ENCODE measurements at places on chromosomes 5 and 9.

DNA sequence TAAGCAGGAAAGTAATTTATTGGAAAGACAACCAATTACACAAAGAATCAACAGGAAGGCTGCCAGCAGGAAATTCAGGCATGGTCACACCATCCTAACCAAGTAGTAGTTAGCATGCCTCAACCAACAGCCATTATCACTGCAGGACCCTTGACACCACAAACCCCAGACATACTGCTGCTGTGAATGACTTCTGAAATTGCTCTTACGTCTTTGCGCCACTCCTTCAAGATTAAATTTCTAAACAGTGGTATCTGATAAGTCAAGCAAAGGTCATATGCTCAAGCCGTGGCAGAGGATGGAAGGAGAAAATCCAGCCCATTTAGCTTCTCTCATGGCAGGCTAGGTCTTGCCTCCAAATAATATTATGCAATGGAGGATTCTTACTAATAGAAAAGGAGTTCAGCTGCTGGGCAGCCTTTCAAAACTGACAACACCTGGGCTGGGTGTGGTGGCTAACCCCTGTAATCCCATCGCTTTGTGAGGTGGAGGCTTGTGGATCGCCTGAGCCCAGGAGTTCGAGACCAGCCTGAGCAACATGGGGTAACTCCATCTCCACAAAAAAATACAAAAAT is 5.0 kb upstream of the PTGER4 start:
- DNase-seq: no peak

- DNase-seq: no peak
These were observed 85.5 kb upstream of the MYO10 start for GRCh38 chr5:17021602-17021932.

- no peak for DNase-seq
These were observed 31.7 kb downstream of the BASP1 start for GRCh38 chr5:17249029-17249634.

GRCh38 chr5:1324719-1325190 is 20.1 kb downstream of the CLPTM1L start:
- DNase-seq: no peak

DNA sequence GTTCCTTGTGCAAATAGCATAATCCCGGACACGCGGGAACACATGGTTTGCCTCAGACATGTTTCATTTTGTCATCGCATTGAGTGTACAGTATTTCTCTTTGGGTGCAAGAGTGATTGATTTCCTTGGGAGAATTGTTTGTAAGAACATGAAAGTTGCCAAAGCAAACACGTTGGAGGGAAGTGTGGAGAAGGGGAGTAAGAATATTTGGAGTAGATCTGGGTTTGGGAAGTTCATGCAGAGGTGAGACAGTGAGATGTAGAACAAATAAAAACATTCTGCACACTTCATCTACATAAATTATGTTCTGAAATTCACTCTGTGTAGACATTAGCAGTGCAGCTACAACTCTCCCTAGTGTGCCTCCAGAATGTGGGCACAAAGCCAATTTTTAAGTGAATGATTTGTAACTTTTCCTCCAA is 24.0 kb downstream of the FOXD1 start:
- no peak for DNase-seq

- DNase-seq: no peak
These were observed 17.1 kb downstream of the TPPP start for GRCh38 chr5:675871-676698.

DNA sequence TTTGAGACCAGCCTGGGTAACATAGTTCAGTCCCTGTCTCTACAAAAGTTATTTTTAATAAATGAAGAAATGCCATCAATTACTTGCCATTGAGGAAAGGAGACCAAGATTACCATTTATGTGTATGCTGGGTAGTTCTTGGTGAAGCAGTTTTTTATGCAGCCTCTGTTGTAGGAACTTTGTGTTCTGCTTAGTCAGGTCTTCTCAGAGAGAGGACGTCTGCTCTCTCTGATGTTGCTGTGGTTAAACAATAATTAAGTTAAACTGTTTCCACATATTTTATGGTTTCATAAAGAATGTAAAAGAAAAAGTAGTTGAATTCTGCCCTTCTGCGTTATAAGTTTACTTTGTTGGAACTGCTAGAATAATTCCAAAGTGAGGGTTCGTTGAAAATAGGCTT is 210.5 kb downstream of the KDM4C start:
- no peak for DNase-seq

DNA sequence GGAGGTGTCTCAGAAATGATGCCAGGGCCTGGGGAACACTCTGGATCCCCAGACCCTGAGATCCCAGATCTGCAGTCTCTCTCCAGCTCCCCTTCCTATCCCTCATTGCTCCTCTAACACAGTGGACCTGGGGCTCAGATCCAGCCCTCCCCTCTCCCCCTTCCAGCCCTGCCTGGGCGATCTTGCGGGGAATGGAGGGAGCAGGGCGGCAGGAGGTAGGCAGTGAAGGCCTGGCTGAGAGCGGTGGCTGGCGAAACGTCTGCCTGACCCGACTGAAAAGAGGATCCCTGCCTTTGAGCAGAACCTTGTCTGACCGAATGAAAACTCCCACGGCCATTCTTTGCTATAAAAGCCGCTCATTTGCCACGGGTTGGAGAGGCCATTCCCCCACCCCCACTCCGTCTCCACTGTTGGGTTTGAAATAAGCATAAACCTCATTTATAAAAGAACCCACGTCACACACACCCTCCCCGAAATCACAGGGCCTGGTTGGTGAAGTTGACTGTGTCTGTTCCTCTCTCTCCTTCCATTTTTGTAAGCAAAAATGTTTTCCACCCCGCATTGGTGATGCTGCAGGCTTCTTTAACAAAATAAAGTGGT is 8.8 kb downstream of the MSX2 start:
- no peak for DNase-seq

- DNase-seq: no peak
These were observed 172.7 kb downstream of the TRIM32 start for GRCh38 chr9:116859763-116860162.

GRCh38 chr9:98805506-98806272 is 1.8 kb upstream of the GALNT12 start:
- DNase-seq: no peak

DNA sequence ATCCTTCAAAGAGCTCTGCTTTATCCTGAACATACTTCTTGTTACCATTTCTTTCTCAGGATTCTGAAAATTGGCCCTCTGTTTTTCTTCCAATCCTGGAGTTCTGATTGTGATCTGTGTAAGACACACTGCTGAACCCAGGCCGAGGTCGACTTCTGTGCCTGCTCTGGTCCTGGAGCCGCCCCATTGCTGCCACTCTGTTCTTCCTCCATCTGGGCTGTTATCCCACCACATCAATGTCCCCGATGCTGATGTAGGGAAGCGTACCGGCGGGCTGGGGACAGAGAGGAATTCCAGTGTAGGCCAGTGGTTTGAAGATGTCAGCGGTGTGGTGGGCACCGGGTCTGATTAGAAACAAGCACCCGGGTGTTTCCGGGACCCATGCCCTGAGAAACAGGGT is 102.5 kb downstream of the LIFR start:
- no peak for DNase-seq

- no peak for DNase-seq
These were observed 69.8 kb downstream of the DEPDC1B start for GRCh38 chr5:60630179-60630578.

DNA sequence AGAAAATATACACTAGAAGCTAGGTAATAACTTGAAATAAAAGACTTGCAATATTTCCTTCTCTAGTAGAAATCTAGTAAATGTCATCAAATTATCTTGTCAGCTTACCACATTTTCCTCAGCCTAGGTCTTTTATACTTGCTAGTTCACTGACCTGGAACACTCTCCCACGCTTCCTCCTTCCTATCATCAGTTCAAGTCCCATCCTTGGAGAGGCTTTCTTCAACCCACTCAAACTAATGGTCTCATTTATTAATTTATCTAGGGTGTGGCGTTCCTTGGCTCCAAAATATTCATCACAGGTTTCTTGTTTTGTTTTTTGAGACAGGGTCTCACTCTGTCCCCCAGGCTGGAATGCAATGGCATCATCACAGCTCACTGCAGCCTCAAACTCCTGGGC is 2.9 kb downstream of the FAM13B start:
- DNase-seq: no peak

DNA sequence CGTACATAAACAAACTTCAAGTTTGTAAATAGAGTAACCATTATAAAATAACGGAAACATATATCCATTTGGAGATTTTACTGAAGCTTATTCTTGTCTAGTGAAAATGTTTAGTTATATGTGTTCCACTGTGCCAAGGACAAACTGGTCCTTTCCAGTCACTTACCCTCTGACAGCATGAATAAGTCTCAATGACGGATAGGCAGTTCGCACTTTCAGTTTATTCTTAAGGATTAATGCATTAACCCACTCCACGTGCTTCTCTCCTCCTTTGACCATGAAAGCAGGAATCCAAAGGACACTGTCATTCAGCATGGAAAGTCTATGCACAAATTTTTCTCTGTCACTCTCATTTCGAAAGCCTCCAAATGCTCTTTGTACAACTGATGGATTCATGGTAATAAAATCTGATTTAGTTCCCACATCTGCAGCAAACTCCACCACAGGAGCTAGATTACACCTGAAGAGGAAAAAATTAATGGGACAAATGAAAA is 47.1 kb downstream of the ST8SIA4 start:
- no peak for DNase-seq

- no peak for DNase-seq
These were observed 628.3 kb downstream of the DNAH5 start for GRCh38 chr5:13316176-13316575.

- DNase-seq: no peak
These were observed 419.4 kb upstream of the PTGER4 start for GRCh38 chr5:40260361-40260760.

DNA sequence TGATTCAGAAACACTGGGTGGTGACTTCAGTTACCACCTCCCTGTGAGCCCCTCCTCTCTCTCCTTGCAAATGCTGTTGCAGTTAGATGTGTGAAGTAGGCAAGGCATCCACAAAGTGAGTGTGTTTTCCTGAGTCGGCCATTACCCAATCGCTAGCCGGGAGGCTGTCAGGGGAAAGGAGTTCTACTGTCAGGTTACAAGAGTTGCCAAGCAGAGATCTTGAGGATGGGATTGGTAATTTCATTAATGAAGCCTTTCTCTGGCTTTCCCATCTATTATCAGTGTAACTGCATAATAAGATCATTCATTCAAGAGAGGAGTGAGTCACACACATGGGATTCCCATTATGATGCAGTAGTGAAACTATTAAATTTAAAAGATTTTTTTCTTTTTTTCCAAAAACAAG is 106.9 kb downstream of the GLDC start:
- DNase-seq: no peak

- DNase-seq: no peak
These were observed 44.8 kb upstream of the CLK4 start for GRCh38 chr5:178671602-178672144.

- no peak for DNase-seq
These were observed 98.6 kb downstream of the SPOCK1 start for GRCh38 chr5:137400571-137400970.

DNA sequence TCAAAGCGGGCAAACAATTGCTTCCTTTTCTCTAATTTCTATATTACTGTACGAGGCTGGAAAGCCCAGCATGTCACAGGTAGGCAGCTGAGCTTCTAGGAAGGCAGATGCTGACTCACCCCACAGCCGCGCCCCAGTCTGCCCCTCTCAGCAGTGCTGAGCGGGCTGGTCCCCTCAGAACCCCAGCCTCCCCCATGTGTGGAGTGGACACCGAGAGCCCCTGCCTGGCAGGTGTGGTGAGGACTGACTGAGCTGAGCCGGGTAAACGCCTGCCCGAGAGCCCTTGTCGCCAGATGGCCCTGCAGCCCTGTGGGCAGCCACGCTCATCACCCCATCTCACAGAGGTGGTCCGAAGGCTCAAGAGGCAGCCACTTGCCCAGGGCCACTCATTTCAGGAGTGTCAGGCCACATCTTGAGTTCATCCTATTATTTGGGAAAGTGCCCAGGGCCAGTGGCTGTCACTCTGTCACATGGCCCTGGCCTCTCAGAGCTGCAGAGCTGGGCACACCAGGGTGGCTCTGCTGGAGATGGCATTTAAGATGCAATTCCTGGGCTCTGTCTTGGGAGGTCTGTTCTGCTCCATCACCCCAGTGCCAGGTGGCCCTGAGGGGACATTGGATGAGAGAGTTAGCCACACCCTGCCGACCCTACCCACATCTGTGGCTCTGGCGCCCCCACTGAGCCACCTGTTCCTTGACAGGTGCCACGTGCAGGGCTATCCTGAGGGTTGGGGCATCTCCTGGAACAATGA is 12.4 kb downstream of the CARD19 start:
- DNase-seq: no peak

All from activated naive CD8-positive, alpha-beta T cell treated with anti-CD3 and anti-CD28 coated beads, Interleukin-2, amount 50 U/mL, for 16 hours (primary cell).